ENCODE measurements at places on chromosomes 1 and 21. TPM values are rescaled to one million over a fixed set of nuclear protein-coding genes. Genes with fewer than 3 reads are reported as not detected.
A peak's percentile ranks its signal among the peaks of the same experiment; 100 is the strongest.

GRIK1 gene
- total RNA-seq, result 0.81 TPM

FNDC5 gene
- total RNA-seq, result 0.99 TPM

- DNase-seq, result peak; percentile 44
Measured at GRCh38 chr1:221039616-221040015, 160.4 kb downstream of the HLX start.

- peak; percentile 92 for DNase-seq
Measured at GRCh38 chr21:45439161-45439872, 34.4 kb downstream of the COL18A1 start.

DNA sequence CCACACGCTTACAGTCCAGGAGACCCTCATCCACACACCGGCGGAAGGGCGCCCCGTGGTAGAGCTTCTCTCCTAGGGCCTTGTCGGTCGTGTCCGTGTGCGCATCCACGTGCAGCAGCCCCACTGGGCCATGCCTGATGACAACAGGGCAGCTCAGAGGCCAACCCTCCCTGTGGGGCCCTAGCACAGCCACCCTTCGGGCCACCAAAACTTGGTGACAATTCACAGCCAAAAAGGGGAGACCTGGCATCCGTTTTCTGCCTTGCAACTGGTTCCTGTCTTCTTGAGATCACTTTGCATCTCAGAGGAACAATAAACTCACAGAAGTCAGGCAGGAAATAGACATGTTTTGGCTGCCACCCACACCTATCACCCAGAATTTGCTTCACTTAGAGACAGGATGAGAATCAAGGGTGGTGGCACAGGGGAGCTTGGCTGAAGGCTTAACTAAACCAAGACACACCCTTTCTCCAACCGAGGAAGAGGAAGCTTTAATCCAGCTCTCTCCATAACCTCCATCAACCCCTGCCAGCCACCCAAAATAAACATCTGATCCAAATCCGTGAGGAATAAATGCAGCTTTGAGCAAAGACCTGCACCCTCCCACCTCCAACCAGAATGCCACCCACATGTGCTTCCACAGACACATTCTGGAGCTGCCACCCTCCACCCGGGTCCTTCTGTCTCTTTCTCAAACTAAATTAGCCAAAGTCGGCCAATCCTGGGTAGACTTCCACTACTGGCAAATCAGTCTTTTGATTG lies 5.7 kb downstream of the AGMAT start:
- DNase-seq, result no peak

ZBED6 gene
- 30.5 TPM for total RNA-seq

UMODL1 gene
- total RNA-seq, result not detected

DNA sequence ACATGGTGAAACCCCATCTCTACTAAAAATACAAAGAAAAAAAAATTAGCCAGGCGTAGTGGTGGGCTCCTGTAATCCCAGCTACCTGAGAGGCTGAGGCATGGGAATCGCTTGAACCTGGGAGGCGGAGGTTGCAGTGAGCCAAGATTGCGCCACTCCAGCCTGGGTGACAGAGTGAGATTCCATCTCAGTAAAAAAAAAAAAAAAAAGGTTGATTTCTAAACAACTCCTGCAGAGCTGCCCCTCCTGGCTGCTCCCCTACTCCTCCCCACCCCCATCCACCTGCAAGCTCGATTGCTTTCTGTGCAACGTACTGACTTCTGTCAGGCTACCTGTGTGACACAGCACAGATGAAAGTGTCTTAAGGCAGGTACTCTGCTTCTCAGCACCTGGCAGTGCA lies 13.3 kb downstream of the ETV3L start:
- DNase-seq, result no peak

MED8 gene
- 43.1 TPM for total RNA-seq

DNA sequence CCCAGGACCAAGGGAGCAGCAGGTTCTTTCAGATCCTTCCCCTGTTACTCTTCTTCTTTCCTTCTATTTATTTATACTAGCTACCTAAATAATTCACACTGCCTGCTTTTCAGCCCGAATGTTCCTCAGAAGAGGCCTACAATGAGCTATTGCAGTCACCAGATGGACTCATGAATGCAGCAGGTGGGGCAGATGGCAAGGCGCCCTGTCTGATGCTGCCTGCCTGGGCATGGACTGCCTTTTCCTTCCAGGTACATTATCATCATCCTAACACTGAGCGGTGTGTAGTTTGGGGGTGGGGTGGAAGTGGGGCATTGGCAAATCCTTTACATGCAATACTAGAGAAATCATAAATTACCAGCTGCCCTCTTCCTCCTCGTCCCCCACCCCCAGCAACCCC lies 17.6 kb downstream of the ESRRG start:
- no peak for DNase-seq
